ENCODE measurements at places on chromosomes 12 and 14. TPM values are rescaled to one million over a fixed set of nuclear protein-coding genes. Genes with fewer than 3 reads are reported as not detected.

DNA sequence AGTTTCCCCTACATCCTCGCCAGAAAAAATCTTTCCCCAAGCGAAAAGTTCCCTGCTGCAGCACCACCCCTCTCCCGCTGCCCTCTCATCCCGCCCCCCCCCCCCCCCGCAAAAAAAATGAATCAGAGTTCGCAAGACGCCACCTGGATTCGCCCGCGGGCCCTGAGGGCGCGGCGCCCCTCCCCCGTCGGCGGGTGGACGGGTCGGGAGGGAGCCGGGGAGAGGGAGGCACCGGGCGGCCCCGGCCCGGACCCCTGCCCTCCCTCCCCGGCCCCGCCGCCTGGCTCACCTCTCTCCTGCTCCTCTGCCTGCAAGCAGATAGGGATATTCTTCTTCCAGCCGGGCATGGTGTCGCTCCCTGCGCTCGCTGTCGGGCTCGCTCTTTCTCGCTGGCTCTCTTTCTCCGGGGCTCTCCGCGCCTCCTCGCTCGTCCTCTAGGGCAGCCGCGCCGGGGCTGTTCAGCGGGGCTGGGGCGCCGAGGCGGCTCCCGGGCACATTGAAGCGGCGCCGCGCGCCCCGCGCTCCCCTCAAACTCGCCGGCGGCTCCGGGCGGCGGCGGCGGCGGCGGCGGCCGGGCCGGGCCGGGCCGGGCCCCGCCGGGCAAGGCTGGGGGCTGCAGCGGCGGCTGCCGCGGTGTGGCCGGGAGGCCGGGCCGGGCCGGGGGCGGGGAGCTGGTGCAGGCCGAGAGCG, 200.3 kb upstream of the CAND1 start:
- peak; percentile 37 for DNase-seq

DNA sequence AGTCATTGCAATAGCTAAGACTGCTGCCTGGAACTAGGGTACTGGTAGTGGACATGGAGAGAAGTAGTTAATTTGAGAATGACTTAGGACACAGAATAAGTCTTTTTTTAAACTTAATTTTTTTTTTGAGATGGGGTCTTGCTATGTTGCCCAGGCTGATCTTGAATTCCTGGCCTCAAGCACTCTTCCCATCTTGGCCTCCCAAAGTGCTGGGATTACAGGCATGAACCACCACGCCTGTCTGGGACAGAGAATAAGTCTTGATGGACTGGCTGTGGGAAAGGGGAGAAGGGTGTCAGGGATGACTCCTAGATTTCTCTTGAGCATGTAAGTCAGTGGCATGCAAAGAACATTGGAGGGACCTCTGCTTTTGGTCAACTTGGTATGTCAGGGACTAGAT, 42.9 kb downstream of the LIN52 start:
- DNase-seq = no peak

DNA sequence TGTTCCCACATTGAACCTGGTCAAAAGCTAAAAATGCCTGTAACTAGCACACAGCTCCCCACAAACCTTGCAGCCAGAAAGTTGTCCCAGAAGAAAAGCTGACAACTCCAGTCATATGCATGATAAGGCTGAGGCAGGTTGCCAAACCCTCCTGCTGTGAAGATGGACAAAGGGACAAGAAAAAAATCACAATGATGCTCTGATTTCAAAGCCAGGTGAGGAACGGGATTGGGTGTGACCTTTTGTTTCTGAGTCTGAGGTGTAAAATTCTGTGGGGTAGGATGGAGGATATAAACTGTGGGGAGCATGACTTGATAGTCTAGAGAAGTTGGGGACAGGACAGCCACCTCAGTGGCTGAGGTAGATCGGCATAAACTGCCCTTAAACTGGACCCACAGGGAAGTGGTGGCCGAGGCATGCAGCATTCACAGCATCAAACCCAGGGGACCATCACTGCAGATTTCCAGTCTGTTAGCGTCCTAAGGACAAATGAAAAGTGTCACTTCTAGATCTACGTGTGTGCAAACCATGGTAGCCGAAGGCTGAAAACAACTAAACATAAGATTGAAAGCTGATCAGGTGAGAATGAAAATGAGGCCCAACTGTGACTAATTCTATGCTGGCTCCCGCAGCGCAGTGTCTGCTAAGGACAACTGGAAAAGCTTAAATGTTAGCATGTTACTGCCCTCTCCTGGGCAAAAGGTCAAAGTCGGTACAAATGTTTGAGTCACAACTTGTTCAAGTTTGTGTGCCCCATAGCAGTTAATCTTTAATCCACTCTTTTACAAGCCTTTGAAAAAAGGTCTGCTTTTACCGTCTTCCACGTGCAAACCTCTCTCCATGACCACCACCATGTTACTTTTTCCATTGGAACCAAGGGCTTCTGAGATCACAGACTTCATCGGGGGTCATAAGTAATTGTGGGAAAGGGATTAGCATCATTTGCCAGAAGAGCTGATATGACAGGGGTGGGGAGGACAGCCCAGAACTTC, 39.8 kb downstream of the GRIN2B start:
- DNase-seq = peak; percentile 90

GRCh38 chr12:106120519-106121105, 18.1 kb downstream of the NUAK1 start:
- DNase-seq = no peak

DNA sequence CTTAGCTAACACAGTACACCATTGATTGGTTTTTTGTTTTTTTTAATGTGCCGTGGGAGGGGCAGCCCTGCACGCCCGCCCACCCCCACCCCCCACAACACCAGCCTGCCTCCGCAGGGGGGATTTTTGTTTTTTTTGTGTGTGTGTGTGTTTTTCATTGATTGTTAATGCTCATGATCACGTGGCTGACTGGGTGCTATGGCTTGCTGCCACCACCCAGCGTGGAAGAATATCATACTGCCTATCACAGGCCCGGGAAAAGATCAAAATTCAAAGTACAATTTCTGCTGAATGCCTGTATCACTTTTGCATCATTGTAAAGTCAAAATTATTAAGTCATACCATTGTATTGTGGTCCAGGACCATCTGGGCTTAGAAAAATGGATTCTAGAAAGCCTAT, 8.3 kb downstream of the RESF1 start:
- no peak for DNase-seq

DCAF5 gene
- total RNA-seq = 7.8 TPM

DNA sequence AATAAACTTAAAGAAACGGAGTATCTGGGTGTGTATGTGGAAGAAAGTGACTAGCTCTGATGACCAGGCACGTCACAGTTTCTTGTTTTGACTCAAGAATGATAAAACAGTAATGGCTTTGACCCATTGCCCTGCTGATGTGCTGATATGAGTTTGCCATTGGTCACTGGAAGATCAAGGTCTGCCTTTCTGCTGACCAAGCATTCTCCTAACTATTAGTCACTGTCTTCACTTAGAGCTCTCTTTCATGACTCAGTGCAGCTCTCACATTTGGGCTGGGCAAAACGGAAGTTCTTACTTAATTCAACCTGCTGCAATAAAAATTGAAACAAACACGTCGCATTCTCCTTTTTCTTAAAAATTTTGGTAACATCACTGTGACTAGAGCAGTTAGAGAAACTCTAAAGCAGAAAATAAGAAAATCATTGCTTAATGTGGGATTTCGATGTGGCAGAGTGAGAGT, 366.7 kb downstream of the BTG1 start:
- peak; percentile 83 for DNase-seq

- DNase-seq = no peak
Measured at GRCh38 chr12:56028511-56029165, 7.8 kb downstream of the IKZF4 start.

MGST1 gene
- total RNA-seq = 48.4 TPM

INHBC gene
- total RNA-seq = not detected

IKZF4 gene
- 1.9 TPM for total RNA-seq

DNA sequence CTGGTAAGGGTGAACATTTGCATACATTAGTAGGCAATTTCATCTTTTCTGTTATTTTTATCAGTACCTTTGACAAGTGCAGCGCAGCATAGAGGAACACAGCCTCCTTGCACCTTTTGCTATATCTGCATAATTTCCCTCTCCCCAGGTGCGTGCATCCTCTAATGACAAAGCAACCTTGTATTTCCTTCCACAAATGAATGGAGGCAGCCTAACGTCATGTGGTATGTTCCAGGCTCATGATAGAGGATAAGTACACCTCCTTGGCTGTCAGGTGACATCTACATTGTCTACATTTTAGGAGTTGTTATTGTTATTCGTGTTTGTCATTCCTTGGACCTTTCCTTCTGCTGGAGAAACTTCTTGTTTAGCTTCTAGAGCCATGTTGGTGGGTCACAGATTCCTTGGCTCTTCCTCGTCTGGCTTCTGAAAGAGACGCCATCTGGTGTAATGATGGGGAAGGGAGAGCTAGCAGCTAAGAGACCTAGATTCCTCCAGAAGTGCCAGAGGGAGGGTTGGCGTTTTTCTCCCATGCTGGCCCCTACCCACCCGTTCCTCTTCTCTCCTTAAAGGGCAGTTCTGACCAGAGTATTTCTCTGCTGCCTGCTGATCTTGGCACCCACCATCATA, 37.0 kb downstream of the EVL start:
- DNase-seq = no peak

GRCh38 chr12:32757157-32757556, 1.5 kb upstream of the YARS2 start:
- no peak for DNase-seq

- DNase-seq = no peak
Measured at GRCh38 chr14:104075530-104076151, 9.9 kb upstream of the ASPG start.

FLVCR2 gene
- 3.5 TPM for total RNA-seq

HOXC12 gene
- 0.05 TPM for total RNA-seq

DNA sequence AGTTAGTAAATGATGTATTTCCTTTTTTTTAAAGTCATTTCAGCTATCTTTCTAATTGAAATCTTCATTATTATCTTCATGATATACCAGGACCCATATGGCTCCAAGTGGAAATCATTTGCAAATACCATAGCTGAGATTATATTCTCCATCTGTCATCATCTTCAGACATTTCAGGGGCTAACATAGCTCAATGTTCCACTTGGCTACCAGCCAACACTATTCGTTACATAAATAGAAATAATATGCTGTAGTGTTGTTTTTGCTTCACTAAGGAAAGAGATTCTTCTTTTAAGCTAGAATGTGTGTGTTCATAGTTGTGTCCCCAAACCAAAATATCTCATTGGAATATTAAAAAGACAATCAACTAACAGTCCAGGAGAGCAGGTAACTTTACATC, 225.1 kb downstream of the DIO2 start:
- DNase-seq = no peak

DNA sequence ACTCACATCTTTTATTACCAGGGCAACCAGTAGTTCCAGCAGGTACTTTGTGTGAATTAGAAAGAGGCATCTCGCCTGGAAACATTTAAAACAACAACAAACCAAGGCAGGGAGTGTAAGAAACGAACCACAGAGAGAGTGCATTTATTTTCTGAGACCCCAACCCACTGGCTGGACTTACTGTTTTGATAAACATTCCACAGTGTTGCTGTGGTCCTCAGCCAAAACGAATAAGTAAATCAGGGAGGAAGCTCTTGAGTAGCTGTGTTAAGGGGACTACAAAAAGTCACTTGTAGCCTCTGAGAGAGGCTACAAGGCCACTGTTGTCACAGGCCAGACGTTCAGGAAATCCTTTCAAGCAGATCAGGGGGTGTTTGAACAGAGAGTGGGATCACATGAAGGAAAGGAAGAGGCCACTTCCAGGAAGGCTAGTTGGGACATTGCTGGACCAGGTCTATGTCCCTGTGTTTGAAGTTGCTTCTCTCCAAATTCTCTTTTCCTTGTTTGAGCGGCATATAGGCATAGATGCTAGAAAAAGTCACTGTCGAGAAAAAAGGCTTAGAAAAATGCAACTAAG, 33.8 kb downstream of the DMAC2L start:
- no peak for DNase-seq

DNA sequence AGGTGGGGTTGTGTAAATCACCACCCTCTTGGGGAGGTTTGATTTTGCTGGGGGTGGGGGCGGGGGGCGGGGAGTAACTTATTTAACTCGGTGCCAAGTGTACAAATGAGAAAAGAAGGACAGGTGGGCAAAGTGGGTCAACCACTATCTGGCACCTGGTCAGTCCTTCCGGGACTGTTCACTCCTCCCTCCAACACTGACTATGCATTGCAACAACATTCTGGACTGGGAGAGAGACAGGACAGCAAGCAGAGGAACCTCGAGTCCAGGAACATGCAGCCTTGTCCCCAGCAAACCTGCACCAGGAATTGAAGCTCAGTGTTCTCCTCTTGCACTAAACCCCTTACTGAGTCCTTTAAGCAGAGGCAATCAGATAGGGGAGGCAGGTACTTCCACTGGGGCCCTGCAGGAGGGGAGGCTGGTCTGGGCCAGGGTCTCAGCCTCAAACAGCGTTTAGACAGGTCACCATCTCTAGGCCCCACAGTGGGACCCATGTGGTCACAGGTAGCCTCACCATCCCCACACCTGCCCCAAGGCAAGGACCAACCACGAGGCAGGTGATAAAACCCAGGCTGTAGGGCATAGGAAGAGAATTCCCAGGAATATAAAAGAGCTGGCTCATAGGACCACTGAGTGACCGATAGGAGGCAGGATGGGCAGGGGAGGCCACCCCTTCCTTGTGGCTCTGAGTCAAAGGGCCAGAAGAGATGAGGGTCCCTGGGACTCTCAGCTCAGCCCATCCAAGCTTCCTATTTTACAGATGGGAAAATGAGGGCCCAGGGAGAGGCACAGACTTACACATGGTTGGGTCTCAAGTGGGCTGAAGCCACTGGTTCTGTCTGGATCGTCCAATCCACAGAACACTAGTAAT, 9.8 kb downstream of the CCDC85C start:
- no peak for DNase-seq

DNA sequence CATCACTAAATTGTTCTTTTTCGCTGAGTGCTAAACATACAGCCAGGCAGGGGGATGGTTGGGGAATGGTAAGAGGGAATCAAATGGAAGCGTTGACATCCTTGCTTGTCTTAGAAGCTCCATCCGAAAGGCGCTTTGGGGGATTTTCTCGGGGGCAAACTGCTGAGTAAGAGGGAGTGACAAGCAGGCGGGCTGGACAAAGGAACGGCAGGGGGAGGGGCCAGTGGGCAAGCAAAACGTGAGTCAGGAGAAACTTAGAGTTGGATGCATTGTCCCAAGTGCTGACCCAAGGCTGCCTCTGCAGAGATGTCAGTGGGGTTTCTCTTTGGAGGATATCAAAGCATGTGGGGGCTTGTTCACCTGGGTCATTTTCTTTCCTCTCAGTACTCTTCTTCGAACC, 480.5 kb downstream of the VRK1 start:
- DNase-seq = no peak

DNA sequence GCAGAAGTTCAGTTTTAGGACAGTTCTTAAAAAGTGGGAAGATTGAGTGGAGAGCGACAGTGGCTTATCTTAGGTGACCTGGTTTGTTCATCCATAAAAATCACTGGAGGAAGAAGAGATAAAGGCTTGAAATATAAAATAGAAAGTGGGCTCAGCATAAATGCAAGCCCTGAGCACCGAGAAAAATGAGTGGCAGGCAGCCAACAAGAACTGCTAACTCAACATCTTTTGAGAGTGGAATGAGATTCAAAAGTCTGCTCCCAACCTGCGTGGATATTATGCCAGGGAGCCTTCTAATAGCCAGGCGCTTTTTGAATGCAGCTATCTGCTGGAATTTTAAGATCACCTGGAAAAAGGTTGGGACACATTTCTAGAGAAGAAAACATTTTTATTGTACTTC, 666.5 kb downstream of the FLRT2 start:
- DNase-seq = no peak

SLIRP gene
- 264 TPM for total RNA-seq

Data from HT-29 (cell line).